ENCODE measurements at places on chromosomes 4 and X.

DNA sequence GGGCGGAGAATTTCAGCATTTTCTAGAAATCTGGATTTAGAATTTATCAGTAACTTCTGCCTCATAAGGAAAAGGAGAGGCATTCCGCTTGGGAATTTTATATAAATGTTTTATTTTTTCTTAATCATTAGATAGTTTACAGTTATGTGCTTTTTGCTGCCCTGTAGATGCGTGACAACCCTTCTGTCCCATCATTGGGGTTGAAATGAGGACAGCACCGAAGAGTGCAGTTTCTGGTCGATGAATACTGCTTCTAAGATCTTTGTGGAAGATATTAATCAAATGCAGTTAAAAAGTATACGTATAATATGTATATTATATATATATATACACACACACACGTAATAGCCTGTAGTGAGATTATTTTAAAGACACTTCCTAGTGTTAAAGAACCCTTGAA, 1.5 kb downstream of the RBPJ start:
- DNase-seq = no peak

DNA sequence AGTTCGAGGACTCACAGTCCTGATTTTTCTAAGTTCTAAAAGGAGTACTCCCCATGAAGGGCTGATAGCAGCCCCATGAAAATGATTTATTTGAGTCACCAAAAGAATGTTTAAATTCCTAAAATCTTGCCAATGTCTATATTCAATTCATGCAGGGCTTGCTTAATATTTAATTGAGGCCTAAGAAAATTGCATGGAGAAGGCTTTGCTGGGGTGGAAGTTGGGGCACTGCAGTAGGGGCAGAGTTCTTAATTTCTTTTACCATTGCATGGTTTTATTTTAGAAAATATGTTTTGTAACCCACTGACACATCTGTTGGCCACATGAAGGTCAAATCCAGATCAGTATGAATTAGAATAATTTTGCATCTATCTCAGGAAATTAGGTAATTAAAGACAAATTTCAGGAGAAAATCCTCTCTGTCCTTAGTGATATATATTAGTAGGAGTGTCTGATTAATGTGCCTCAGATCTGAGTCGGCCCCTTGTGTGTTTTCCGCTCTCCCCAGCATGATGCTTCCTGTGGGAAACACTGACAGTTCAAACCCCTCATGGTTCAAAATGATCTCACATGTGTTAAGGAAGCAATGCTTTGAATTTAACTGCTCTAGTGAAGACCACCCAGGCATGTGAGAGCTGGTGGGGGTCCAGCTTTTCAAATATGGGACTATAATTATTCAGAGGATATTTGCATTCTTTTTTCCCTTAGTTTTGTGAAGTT, 54.0 kb upstream of the EGFL6 start:
- no peak for DNase-seq

- DNase-seq = peak; percentile 59
Observed at GRCh38 chr4:98873059-98873458, 55.9 kb downstream of the EIF4E start.

DNA sequence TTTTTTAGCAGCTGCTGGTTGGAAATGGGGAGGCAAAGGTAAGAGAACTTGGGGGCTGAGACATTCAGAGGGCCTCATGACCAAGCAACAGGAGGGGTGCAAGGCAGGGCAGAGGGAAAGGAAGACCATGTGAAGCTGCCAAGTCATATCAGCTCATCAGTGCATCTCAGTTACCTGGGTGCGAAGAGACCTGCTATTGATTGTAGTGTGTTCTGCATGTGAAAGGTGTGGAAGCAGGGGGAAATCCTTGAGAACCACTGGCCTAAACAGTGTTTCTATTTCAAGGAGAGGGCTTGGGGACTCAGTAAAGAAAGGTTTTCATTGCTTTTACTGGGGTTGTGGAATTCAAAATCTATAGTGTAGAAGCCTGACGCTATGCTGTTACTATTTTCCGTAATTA, 47.1 kb upstream of the EDA start:
- DNase-seq = no peak

DNA sequence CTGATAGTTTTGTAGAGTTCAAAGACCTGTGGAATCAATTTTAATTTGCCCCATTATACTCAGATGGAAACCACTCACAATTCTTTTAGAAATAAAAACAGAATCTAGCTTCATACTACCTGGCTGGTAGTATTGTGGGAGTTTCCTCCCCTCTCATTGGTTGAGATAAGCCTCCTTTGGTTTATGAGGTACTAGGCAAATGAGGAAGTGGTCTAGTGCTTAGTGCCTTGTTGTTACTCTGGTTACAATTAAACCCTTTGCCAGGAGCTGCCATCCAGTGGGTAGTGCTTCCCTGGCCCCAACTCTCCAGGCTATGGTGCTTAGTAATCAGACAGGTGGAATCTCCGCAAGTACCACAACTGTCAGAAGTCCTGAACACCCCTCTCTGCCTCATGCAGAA, 118.3 kb downstream of the CDKL5 start:
- DNase-seq = no peak

DNA sequence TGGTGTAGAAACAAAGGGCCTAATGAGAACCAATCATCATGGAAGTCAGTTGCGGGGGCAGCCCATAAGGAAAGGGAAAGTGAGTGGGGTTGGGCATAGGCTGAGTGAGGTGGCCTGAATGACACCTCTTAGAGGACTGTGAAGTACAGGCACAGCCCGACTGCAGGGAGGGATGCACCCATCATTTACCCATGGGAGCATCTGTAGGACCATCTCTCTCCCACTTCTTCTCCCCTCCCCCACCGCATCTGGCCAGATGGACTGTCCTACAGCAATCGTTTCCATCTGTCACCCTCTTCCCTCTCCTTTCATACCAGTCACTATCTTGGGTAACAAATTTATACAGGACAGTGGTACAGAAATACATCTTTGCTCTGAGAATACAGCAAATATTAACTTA, 4.2 kb downstream of the STBD1 start:
- no peak for DNase-seq

- peak; percentile 42 for DNase-seq
Observed at GRCh38 chr4:147425019-147425418, 55.9 kb upstream of the EDNRA start.

DNA sequence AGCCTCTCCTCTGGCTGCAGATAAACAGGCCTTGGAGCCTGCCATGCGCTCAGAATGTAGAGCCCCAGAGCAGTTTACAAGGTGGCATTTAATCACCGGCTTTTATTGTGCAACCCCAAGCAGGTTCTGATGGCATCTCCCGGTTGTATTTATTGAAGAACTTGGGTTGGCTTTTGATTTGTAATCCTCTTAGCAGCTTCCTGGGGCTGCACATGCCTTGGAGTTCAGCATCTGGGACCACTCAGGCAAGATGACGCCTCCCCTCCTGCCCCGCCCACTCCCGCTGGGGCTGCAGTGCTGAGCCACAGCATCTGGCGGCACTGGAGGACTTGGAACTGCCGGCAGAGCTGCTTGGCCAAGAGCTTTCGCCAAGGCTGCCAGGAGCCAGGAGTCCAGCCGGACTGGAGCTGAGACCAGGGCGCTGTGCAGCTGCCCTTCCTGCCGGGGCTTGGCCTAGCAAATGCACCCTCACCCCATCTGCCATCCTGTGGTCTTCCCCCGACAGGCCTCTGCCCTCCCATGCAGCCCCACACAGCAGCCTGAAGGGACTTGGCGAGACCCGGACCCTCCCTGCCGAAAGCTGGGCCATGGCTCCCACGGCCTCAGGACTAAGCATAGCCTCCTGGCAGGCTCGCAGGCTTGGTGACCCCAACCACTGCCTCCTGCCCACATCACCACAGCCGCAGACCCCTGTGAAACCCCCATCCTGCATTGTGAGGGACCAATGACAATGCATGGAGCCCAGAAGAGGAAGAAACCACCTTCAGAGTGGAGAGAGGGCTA, 5.4 kb downstream of the HTRA3 start:
- DNase-seq = peak; percentile 84

- no peak for DNase-seq
Observed at GRCh38 chr4:93232883-93233282, 595.7 kb upstream of the ATOH1 start.

- no peak for DNase-seq
Observed at GRCh38 chrX:48923771-48924170, 4.9 kb upstream of the PIM2 start.

DNA sequence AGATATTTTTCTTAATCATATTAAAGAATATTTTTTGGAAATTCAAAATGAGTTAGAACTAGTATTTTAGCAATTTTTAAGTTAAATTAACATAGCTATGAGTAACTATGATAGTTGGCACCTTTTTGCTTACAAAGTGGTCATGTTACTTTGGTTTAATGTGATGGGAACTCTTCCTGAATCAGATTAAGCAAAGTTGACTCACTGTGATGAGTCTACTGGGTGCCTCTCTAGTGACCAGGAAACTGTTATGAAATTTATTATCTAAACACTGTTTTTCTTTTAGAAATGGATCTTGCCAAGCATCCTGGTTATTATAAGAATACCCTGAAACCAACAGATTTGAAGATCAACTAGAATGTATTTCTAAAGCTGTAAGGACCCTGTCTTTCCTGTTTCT, 985.8 kb downstream of the TRAM1L1 start:
- no peak for DNase-seq

- DNase-seq = peak; percentile 31
Observed at GRCh38 chrX:140432346-140433175, 72.3 kb downstream of the SOX3 start.

DNA sequence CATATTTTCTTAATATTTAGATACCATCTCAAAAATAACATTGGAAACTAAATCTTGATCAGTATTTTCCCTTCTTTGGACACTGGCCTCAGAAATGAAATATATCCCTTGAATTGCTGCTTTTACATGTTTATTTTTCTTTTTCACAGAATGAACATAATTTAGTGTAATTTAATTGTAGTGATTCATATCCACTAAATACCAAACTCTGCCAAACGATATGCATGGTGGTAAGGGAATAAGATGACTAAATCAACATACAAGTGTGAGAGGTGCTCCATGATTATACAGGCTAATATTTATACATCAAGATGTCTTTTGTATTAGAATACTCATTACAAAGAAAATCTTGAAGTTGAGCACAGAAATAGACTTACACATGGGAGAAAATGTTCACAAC, 216.8 kb upstream of the PACRGL start:
- DNase-seq = peak; percentile 30
